Activated CD4-positive, alpha-beta memory T cell treated with anti-CD3 and anti-CD28 coated beads for 36 hours (primary cell): ENCODE measurements at places on chromosomes 4 and X. TPM values are rescaled to one million over a fixed set of nuclear protein-coding genes. Genes with fewer than 3 reads are reported as not detected.

Gene TBX22
- not detected for total RNA-seq

Gene GCNA
- 3.4 TPM for total RNA-seq

Gene PABPC1L2B
- total RNA-seq, result not detected

Gene CLGN
- total RNA-seq, result 0.10 TPM

Gene EOLA1
- total RNA-seq, result 24.7 TPM

Gene SYAP1
- 22.4 TPM for total RNA-seq

Gene TAF7L
- total RNA-seq, result not detected

Gene CRLF2
- total RNA-seq, result 0.44 TPM

Gene PABPC1L2A
- not detected for total RNA-seq

Gene GRIA3
- total RNA-seq, result not detected

Gene TMEM31
- total RNA-seq, result 0.52 TPM

Gene SYP
- total RNA-seq, result 5.4 TPM

Gene SPANXN3
- total RNA-seq, result not detected

Gene USP53
- 9.5 TPM for total RNA-seq

Gene MEPE
- total RNA-seq, result not detected
